Gastrocnemius medialis (tissue), 4 donors: ENCODE measurements at places on chromosomes 4 and X. TPM values are rescaled to one million over a fixed set of nuclear protein-coding genes. Genes with fewer than 3 reads are reported as not detected.

DNA sequence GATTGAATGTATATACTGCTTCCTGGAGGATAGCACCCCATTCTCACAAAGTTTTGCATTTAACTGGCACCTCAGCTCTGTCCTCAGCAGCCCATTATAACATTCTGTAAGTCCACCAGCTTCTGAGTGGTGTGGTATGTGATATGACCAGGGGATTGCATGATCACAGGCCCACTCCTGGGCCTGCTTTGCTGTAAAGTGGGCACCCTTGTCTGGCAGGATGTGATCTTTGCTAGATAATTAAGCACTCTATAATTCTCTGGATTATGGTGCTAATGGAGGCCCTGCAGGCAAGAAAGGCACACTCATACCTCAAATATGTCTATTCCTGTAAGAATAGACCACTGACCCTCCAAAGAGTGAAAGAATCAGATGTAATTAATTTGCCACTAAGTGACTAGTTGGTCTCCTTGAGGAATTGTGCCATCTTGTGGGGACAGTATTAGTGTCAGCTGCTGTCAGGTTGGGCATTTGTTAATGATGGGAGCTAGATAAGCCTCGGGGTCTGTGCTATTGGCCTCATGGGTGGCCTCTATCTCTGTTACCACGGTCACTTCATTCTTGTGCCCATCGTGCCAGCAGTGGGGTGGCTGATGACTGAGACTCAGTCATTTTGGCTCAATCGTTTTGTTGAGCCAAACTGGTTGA, 2.2 kb upstream of the CFI start:
- no peak for DNase-seq
- no peaks in the 10 kb centered on the region for H3K36me3 ChIP-seq
- no peaks in the 10 kb centered on the region for H3K4me1 ChIP-seq
- H3K4me3 ChIP-seq = no peak overlapping the region

- no peaks in the 10 kb centered on the region for H3K4me1 ChIP-seq
- H3K4me3 ChIP-seq = no peak overlapping the region
- no peaks in the 10 kb centered on the region for H3K27me3 ChIP-seq
- no peak overlapping the region for H3K27ac ChIP-seq
Observed at GRCh38 chr4:127586922-127587571, 45.7 kb upstream of the INTU start.

- no peaks in the 10 kb centered on the region for H3K27me3 ChIP-seq
- no peaks in the 10 kb centered on the region for H3K36me3 ChIP-seq
- H3K4me3 ChIP-seq = no peak overlapping the region
- H3K27ac ChIP-seq = peak overlapping the region; percentile 65
Observed at GRCh38 chr4:109183931-109184490, 118.4 kb downstream of the COL25A1 start.

DNA sequence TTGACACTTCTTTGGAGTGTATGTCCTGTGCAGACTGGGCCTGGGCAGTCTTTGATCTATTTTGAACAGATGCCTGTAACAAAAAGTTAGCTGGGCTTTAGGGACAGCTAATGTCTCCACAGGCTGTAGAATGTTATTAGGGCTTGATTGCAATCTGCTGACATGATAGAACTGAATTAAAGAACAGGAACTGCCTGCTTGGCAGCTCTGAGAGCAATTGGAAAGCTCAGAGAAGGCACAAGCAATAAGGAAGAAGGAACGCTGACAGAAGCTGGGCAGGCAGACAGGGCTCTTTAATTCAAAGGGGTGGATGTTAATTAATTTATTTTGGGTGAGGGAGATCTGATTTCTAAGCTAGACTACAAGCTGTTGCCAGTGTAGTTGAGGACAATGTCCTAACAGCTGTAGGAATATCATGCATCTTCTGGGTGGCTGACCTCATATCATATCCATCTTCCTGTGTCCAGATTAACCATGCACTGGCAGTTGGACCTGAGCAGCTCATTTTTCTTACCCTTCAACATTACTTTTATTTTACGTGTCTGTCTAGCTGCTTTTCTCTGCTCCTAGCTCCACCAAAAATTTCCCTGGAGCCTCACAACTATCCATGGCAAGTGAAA, 20.7 kb upstream of the GRXCR1 start:
- H3K4me1 ChIP-seq = peaks cover 14% of the 10 kb centered on the region
- H3K36me3 ChIP-seq = no peaks in the 10 kb centered on the region
- H3K27me3 ChIP-seq = no peaks in the 10 kb centered on the region
- H3K27ac ChIP-seq = no peak overlapping the region
- DNase-seq = no peak
- H3K4me3 ChIP-seq = no peak overlapping the region

DNA sequence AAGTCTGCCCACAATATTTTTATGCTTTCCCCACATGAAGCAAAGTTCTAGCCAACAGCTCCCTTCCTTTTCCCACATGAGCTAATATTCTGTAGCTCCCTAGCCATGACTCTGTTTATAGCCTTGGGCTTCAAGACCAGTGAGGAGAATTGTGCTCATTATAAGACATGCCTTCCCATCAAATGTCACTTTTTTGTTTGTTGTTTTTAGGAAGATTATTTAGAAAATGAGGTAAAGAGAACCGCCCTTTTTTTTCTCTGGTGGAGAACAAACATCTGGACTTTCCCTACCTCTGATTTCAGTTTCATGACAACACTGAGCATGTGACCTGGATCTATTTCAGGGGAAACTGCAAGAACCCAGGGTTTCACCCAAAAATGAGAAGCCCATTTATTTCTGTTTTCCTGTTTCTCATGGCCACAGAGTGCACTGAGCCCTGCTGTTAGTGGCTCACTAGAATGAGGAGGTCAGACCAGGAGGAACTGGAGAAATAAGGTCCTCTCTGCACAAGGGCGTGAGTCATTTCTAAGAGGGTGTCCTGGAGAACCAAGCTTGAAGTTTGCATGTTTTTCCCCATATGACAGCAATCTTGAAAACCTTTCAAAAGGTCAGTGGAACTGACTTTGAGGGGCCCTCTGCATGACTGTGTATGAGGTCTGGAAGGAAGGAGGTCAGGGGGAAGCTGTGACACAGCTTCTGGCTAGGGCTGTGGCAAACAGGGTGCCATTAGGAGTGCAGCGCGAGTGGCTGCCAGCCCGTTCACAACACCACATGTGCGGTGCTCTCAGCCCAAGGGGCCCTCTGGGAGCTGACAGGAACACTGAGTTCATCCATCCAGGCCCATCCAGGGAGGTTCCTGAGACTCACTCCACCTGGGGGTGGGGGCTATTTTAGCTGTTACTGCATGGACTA, 55.2 kb downstream of the CHST7 start:
- no peaks in the 10 kb centered on the region for H3K36me3 ChIP-seq
- DNase-seq = peak; percentile 77

TEX11 gene
- total RNA-seq = not detected

PFKFB1 gene
- total RNA-seq = 40.1 TPM

- no peak for DNase-seq
- no peaks in the 10 kb centered on the region for H3K36me3 ChIP-seq
- H3K4me3 ChIP-seq = no peak overlapping the region
Observed at GRCh38 chrX:57516491-57516890, 75.3 kb upstream of the ZXDB start.

PPP4R3C gene
- not detected for total RNA-seq

DNA sequence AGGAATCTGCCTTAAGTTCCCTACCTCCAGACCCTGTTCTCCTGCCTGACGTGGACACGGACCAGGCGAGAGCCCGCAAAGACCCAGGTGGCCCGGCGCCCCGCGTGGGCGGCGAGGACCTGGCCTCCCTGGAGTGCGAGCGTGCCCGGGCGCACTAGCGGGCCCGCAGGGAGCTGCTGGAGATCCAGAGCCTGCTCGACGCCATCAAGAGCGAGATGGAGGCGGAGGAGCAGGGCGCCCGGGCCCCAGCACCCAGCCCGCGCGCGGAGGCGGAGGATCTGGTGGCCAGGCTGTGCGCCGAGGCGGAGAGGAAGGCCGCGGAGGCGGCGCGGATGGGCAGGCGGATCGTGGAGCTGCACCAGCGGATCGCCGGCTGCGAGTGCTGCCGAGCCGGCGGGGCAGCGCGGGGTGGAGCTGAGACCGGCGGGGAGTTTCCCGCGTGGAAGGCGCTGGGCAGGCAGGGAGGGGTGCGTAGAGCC, 18.2 kb downstream of the MRFAP1 start:
- no peaks in the 10 kb centered on the region for H3K4me1 ChIP-seq
- no peak for DNase-seq
- H3K27me3 ChIP-seq = peaks cover 4% of the 10 kb centered on the region

GRCh38 chr4:87895964-87896621, 63.3 kb downstream of the MEPE start:
- DNase-seq = peak; percentile 13
- no peak overlapping the region for H3K4me3 ChIP-seq
- H3K27ac ChIP-seq = no peak overlapping the region
- no peaks in the 10 kb centered on the region for H3K36me3 ChIP-seq
- H3K4me1 ChIP-seq = no peaks in the 10 kb centered on the region
- no peaks in the 10 kb centered on the region for H3K27me3 ChIP-seq

POF1B gene
- total RNA-seq = 0.51 TPM

GRCh38 chrX:115322375-115322774, 32.9 kb downstream of the LUZP4 start:
- DNase-seq = no peak
- no peaks in the 10 kb centered on the region for H3K4me1 ChIP-seq
- no peaks in the 10 kb centered on the region for H3K36me3 ChIP-seq
- no peak overlapping the region for H3K4me3 ChIP-seq
